ENCODE measurements at places on chromosomes 1 and 21.

DNA sequence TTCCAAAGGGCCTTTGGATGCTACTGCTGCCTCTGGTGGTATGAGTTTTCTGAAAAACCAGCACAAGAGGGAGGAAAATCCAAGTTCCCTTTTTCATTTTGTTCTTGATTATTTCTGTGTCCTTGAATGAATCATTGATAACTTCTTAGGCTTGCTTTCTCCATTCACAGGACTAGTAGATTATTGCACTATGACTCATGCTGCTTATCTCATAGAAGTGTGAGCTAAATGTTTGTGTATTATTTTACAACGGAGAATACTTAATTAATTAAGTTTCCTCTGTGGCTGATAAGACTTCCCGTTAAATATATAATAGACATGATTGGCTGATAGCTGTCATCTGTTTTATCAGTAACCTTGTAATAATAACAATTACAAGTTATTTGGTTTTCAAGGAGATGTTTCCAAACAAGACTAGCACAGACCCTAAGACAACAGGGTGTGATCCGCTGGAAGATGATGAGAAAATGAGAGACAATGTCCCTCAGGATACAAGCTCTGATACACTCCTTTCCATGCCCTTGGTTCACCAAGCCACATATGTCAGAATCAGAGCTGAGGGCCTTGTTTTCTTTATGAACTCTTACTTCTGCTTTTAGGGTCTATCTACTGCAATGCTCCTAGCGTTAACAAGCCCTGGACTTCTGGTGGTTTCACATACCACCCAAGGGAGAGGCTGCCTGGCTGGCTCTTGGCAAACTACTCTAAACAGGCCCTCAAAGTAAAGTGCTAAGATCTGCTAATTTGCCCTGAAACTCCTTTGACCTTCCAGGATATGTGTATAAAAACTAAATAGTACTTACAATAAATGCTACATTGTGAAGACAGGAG is 1078.3 kb downstream of the TTLL7 start:
- DNase-seq: no peak

GRCh38 chr1:192067360-192067759 is 90.9 kb upstream of the RGS18 start:
- DNase-seq: no peak

GRCh38 chr1:168719306-168720111 is 9.5 kb downstream of the DPT start:
- DNase-seq: no peak

DNA sequence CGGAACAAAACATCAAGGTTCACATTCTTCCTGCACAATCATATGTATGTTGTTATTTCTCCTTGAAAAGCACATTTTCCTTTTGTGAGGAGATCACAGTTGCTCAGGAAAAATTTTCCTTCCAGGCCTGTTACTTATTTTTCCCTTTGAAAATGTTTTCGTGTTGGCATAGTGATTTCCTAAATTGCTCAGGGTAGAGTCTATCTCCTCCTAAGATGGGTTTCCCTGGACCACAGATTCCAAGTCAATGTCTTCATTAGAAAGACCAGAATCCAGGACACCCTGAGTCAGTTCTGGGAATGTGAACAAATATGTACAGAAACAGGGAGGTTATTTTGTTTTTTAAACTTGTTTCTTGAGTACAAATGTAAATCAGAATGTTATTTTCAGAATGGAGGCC is 94.3 kb upstream of the C1orf105 start:
- DNase-seq: peak; percentile 48

DNA sequence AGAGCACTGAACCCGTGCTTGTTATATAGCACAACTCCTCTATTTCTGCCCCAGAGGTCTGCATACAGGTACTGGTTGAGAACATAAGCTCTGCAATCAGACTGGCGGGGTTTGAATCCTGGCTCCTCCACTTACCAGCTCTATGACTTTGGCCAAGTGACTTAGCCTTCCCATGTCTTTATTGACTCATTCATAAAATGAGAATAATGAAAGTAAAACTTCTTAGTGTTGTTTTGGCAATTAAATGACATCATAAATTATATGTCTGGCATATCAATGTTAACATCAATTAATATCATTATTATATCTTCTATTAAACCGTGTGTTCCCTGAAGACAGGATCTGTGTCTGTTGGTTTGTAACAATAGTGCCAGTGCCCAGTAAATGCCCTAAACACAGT is 4.3 kb downstream of the INKA2 start:
- DNase-seq: no peak

- DNase-seq: no peak
These were observed 65.4 kb downstream of the LUZP1 start for GRCh38 chr1:23103001-23103889.

- DNase-seq: no peak
These were observed 97.9 kb upstream of the KIF26B start for GRCh38 chr1:245056913-245057312.

GRCh38 chr1:162023547-162024501 is at the start of gene OLFML2B:
Gene OLFML2B (minus strand): TSS chr1:162023869. CDS start chr1:162023430, 439 bp downstream.
- DNase-seq: peak; percentile 81

GRCh38 chr1:36605942-36606640 is 123.4 kb upstream of the CSF3R start:
- DNase-seq: no peak

- DNase-seq: no peak
These were observed 158.4 kb upstream of the COL6A1 start for GRCh38 chr21:45823100-45823681.

DNA sequence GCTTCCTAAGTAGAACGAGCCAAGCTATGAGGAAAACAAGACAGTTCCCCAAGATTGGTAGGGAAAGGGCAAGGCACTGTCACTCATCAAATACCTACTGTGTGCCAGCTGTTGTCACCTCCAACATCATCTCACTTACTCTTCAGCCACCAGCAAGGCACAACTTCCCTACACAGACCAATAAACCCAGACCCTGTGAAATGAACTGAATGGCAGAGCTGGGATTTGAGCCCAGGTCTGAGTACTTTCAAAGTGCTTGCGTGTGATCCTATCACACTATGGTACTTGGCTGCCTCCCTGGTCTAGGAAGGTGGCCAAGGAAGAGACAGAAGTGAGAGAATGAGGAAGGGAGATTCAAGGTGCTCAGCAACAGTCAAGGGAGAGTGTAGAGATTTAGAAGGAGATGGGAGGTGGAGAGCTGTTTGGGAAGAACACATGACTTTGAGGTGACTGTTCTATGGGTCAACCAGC is 16.7 kb upstream of the TRIM63 start:
- no peak for DNase-seq

DNA sequence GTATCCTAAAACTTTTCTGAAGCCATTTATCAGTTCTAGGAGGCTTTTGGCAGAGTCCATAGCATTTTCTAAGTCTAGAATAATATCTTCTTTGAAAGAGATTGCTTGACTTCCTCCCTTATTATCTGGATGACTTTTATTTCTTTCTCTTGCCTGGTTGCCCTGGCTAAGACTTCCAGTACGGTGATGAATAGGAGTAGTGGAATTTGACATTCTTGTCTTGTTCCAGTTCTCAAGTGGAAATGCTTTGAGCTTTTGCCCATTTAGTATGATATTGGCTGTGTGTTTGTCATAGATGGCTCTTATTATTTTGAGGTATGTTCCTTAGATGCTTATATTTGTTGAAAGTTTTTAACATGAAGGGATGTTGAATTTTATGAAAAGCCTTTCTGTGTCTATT is 1647.9 kb downstream of the PLA2G4A start:
- DNase-seq: no peak

GRCh38 chr21:19343711-19344110 is 940.1 kb upstream of the TMPRSS15 start:
- DNase-seq: no peak

DNA sequence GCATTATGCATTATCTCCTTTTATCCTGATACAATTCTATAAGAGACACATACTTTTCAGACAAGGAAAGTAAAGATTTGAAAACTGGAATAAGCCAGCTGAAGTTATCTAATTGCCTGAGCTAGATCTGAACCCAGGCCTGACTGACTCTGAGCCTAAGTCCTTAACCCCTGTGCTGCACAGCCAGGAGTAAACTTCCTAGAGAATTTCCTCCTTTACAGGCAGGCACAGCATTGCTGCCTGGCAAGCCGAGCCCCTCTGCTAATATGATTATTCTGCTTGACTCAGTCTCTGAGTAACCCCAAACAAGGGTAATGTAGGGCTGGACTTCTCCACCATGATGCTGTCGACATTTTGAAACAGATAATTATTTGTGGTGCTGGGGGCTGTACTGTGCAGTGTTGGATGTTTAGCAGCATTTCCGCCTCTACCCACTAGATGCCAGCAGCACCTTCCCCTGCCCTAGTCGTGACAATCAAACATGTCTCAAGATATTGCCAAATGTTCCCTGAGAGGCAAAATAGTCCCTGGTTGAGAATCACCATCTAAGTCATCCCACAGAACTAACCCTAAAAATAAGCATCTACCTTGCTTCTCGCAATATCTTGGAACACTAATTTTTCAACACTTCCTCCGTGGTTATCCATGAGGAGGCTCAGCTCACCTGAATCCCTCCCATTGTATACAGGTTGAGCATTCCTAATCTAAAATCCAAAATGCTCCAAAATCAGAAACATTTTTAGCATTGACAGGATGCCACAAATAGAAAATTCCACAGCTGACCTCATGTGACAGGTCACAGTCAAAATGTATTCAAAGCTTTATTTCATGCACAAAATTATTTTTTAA is 18.5 kb downstream of the CAMK1G start:
- peak; percentile 39 for DNase-seq

GRCh38 chr1:158145173-158145719 is 35.4 kb upstream of the CD1D start:
- no peak for DNase-seq

DNA sequence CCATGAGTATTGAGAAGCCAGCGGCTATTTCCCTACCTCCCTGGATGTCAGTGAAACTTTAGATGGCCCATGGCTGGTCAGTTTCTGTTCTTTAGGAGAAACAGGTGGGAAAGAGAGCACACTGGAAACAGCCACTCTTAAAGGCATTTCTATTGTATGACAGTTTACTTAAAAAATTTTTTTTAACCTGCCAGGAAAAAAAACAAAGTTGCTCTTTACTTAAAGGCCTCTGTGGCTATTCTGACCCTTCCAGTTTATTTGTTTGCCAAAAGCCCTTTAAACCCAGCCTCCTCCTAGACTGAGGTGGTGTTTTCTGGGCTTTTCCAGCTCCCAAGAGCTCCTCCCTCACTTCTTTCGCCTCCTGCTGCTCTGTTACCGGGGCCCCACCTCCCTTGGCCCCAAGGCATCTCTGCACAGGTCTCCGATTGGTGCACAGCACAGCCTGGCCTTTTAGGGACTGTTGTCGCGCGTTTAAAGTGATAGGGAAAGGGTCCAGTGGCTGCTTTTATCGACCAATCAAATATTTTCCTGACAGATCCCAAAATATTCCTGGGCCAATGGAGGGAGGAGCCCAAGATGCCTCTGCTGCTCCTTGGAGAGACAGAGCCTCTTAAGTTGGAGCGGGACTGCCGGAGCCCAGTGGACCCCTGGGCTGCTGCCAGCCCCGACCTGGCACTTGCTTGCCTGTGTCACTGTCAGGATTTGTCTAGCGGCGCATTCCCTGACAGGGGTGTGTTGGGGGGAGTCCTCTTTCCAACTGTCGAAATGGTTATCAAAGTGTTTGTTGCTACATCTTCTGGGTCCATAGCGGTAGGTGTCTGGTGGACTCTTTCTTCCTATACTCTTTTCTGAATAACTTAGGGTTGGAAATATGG is at the start of gene SH3BGR:
Gene SH3BGR, plus strand, starts transcription at position 639 of the 875 bp plus-strand sequence. Its CDS starts 127 bp downstream, at position 766.
- no peak for DNase-seq

GRCh38 chr1:212514056-212514614 is 81.4 kb downstream of the NENF start:
- peak; percentile 61 for DNase-seq

- peak; percentile 88 for DNase-seq
These were observed 28.0 kb downstream of the TBX15 start for GRCh38 chr1:118960026-118960561.

DNA sequence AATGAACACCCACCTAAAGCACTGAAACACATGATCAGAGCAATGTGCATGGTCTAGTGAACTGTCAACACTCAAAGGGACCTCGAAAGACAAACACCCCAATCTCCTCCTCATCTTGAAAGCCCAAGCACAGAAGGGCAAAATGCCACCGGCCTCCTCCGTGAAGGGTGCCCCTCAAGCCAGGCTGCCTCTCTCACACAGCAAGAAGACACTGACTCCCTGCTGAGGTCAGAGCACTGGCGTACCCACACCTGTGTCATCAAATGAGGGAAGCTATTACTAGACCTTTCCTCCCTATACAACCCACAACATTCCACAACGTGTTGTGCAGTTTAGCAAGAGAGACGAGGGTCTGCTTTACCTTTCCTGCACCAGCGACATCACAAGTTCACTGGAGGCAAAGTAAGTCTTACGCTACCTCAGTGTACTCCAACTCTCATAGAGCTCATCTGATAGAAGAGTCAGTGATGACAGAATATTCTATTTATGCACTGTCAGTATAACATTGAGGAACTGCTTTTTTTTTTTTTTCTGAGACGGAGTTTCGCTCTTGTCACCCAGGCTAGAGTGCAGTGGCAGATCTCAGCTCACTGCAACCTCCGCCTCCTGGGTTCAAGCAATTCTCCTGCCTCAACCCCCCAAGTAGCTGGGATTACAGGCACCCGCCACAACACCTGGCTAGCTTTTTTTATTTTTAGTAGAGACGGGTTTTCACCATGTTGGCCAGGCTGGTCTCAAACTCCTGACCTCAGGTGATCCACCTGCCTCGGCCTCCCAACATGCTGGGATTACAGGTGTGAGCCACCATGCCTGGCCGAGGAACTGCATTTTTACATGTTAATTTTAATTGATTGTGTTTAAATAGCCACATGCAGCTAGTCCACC is 3.3 kb downstream of the SH3BP5L start:
- DNase-seq: no peak

- DNase-seq: no peak
These were observed 22.6 kb downstream of the RNU1-3 start for GRCh38 chr1:16644193-16644481.

DNA sequence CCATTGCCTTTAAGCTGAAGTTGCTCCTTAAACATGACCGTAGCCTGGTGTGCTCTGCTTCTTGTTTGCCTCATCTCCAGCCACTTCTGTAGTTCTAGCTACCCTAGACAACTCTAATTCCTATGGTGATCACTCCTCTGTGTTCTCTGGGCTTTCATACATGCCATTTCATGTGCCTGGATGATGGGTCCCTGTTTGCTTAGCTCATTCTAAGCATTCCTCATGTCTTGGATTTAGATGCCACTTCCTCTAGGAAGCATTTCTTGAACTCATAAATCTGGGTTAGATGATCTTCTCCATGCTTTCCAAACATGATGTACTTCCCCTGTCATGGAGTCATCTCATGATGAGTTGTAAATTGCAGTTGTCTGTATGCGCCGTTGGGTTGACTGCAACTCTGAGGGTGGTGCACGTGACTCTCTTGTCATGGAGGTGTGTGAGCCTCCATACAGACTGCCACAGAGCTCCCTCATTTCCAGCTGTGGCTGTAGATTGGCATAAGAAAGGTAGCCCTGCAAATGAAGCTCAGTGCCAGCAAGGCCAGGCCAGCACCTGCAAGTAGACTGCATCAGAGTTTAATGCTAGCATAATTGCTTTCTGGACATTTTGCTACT is 77.2 kb downstream of the LAMC1 start:
- peak; percentile 14 for DNase-seq

- DNase-seq: no peak
These were observed 68.4 kb downstream of the DNM3 start for GRCh38 chr1:171909711-171910110.

All from fibroblast of skin of abdomen (primary cell).